ENCODE measurements at places on chromosomes 7 and 10.
A peak's percentile ranks its signal among the peaks of the same experiment; 100 is the strongest.

DNA sequence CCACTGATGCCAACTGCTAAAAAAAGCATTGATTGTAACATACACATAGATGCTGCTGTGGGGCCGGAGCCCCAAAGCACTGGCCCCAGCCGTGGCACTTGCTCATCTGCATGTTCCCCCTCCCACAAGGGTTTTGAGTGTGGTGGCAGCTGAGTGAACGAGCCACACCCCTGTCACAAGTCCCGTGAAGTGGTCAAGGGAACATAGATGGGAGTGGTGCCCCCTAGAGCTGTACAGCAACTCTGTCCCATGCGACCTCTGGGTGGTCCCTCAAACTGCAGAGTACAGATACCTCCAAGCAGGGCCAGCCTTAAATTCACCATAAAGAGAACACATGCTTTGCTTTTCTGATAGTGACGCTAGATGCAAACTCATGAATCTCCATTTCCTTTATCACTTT, 503.3 kb upstream of the NRP1 start:
- no peak for DNase-seq

DNA sequence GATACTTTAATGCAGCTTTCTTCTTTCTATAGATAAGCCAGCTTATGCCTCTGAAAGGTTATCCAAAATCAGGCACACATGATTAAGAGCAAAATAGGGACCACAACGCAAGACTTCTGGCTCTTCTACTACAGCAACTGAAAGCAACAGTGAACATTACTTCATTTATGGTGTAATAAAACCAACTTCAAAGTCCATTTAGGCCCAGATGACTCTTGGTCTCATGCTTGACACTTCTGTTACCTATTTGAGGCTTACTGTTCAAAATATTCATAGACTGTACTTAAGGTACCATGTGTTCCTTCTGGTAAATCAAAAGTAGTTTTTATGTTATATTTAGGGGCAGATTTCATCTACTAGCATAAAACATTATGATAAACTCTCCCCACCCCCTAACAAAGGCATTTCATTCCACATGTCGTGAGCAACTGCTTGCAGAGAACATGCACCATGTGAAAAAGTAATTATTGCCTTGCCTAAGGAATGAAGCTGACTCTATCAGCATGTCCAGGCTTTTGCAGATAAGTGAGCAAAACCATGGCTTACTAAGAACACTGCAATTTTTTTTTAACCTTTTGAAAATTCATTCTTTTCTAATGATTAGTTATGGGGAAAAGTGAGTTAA, 154.9 kb upstream of the ITGB1 start:
- DNase-seq, result no peak

DNA sequence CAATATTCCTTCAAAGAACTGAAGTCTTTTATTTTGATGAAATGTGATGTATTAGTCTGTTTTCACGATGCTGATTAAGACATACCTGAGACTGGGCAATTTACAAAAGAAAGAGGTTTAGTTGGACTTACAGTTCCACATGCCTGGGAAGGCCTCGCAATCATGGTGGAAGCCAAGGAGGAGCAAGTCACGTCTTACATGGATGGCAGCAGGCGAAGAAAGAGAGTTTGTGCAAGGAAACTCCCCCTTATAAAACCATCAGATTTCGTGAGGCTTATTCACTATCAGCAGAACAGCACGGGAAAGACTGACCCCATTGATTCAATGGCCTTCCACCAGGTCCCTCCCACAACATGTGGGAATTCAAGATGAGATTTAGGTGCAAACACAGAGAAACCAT, 750.3 kb upstream of the KCND2 start:
- no peak for DNase-seq

DNA sequence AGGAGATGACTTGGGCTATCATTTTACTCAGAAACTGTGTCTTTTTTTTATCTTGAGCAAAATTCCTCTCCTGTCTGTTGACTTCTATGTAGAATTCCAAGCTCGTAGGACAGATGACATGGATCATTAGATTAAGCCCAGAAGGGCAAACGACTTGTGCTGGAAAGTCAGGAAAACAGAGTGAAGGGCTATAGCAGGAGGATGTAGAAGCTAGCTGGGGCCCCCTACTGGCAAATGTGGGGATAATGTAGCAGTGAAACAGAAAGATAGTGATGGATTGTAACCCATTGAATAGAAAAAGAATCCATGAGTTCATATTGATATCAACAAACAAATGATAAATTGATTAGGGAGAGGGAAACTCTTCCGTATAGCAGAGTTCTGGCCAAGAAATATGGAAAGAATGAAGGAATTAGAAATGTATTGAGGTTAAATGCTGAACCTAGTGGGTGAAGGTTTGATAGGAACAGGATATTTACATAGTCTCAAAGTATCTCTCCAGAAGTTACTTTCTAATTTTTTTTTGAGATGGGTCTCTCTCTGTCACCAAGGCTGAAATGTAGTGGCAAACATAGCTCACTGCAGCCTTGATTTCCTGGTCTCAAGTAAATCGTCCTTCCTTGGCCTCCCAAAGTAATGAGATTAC, 103.6 kb downstream of the LYZL1 start:
- peak; percentile 27 for DNase-seq

GRCh38 chr7:698515-699475, 27.7 kb upstream of the DNAAF5 start:
- DNase-seq, result no peak

GRCh38 chr10:77556990-77557601, 80.5 kb downstream of the KCNMA1 start:
- peak; percentile 48 for DNase-seq

DNA sequence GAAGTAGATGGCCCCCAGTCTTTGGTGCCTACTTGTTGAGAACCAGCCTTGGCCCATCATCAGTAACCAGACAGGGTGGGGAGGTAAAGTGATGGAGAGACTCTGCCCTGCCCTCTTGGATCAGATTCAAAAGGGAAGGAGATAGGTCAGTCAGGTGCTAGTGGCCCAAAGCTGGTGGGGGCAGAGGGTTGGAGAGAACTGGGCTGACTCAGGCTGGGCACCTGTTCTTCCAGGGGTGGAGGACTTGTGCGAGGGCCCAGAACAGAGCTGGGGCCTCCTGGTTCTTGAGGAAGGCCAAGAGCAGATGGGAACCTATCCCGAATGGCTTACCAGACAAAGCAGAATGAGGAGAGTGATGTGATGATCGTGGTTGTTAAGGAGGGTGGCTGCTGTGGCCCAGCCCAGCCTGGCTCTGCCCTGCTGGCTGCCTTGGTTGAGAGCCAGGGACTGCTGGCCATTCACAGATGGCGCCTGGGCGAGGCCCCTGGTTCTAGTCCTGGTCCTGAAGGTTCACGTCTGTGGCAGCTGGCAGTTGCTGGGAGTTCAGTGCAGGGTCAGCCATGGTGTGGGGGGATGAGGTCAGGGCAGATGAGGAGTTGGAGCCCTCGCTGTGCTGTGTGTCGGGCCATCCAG, 36.6 kb downstream of the PALD1 start:
- DNase-seq, result no peak

- DNase-seq, result no peak
Measured at GRCh38 chr7:122989577-122989976, 5.9 kb downstream of the TAS2R16 start.

DNA sequence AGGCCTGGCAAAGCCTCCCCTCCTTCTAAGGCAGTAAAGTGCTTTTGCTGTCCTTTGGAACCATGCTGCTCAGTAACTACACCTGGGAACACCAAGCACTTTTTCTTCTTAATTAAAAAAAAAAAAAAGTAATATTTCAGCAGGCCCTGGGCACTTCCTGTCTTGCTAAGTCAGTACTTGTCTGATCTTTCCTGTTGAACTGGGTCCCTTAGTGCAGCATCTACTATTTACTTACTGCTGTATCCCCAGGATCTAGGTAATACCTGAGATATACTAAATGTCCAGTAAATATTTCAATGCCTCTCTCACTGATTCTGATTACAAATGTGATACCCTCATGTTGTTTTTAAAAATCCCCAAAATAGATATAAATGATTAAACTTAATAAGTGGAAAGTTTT, 77.4 kb downstream of the PPP1R3C start:
- no peak for DNase-seq

- no peak for DNase-seq
Measured at GRCh38 chr10:121043124-121043849, 192.1 kb downstream of the WDR11 start.

GRCh38 chr7:81187753-81188152, 268.9 kb upstream of the SEMA3C start:
- DNase-seq, result no peak

DNA sequence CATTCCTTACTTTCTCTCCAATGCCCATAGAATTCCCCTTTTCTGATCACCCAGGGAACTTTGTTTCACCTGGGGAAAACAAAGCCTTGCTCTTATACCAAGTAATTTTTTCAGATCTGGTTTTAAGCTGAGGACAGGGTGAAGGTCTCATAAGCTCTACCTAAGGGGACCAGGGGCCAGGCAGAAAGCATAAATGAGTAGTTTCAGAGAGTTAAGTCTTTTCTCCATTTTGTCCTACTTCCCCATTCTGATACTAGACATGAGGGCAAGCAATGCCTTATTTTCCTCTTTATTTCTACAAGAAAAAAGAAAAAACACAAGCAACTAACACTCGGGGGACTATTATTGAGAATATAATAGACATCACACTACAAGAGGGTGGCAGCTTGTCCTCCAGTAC, 2.9 kb downstream of the AKR1D1 start:
- DNase-seq, result no peak

DNA sequence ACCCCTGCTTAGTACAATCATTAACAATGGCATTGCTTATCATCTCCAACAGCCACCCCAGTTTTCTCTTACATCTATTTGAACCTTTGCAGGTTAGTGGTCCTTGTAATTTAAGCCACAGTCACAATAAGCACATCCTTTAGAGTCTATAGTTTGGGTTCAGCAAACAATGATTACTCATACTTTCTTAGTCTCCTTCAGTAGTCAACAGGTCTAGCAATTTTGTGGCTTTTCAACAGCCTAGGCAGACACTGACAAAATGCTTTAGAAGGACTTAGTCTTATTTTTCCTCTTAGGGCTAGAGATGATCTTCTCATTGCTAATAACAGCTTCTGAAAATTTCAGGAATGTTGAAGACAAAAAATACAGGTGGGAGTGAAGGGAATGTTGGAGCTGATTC, 32.3 kb upstream of the FAM204A start:
- DNase-seq, result no peak

DNA sequence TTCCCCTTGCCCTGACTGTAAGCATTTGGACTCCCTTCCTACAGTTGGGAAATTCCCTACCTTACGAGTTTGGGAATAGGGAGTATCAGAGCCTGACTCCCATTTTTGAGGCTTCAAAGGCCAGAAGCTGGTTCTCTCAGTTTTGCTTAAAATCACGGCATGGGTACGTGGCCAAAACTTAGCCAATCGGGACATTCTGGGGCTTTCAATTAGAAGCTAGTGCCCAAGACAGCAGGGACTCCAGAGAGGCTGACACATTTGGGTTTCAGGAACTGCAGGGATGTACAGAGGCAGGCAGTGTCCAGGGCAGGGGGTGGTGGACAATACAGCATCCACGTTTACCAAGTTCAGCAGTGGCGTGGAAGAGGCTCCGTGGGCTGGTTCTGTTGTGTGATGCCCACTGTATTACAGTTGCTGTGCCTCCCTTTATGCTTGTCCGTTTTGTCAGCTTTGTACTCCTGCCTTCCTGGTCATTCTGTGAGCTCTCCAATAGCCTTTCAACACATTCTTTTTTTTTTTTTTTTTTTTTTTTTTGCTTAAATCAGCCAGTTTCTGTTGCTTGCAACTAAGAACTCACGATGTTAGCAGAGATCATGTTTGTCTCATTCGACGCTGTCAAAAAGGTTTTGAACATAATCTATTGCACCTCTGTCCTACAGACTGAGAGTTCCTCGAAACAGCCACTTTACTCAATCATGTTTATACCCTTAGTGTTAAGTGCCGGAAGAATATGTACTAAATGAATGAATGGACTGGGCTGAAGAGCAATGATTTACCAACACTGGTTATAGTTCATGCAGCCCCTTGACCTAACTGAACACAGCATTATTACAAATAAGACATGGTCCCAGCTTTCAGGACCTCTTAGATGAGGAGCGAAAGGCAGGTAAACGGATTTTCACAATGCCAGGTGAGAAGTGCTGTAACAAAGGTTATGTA, 1.1 kb downstream of the GGCT start:
- DNase-seq, result no peak

GRCh38 chr10:50558371-50558770, 65.4 kb downstream of the SGMS1 start:
- no peak for DNase-seq

- DNase-seq, result no peak
Measured at GRCh38 chr10:37739181-37739580, 118.2 kb downstream of the ZNF248 start.

DNA sequence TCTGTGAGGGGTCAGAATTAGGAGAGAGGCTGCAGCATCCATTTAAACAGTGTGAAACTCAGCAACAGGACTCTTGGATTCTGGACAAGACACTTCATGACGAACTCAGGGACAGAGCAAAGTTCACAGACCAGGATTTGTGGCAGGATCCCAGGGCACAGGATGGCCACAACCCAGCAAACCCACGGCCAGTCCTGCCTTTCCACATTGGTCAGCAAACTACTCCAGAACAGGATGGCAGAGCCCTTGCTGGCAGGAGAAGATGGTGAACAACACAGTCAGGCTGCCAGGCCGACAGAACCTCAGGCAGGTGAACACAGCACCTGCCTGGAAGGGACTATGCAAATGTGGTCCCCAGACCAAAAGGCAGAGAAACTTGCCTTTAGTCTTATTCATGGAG, 34.4 kb downstream of the VSTM4 start:
- no peak for DNase-seq

DNA sequence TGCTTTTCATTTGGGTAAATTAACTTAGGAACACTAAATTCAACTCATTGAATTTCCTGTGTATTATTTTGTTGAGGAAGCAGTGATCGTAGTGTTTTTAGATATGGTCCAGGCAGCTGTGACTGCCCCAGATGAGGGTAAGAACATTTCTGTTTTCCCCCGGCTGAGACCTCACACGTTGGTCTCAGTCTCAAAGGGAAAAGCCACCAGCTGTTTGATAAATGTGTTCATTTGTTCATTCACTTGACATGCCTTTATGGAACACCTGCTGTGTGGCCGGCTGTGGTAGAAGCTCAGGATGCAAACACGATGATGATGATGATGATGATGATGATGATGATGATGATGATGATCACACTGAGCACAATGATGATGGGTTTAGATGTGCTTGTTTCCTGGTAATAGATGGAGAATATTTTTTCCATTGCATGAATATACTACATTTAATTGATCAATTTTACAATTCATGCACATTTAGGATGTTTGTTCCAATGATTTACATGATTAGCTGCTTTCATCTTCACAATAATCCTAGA, 125.6 kb upstream of the ZNF32 start:
- DNase-seq, result no peak
